Cardiac muscle cell (in vitro differentiated cells and primary cell): ENCODE measurements at places on chromosomes 2 and 18.

DNA sequence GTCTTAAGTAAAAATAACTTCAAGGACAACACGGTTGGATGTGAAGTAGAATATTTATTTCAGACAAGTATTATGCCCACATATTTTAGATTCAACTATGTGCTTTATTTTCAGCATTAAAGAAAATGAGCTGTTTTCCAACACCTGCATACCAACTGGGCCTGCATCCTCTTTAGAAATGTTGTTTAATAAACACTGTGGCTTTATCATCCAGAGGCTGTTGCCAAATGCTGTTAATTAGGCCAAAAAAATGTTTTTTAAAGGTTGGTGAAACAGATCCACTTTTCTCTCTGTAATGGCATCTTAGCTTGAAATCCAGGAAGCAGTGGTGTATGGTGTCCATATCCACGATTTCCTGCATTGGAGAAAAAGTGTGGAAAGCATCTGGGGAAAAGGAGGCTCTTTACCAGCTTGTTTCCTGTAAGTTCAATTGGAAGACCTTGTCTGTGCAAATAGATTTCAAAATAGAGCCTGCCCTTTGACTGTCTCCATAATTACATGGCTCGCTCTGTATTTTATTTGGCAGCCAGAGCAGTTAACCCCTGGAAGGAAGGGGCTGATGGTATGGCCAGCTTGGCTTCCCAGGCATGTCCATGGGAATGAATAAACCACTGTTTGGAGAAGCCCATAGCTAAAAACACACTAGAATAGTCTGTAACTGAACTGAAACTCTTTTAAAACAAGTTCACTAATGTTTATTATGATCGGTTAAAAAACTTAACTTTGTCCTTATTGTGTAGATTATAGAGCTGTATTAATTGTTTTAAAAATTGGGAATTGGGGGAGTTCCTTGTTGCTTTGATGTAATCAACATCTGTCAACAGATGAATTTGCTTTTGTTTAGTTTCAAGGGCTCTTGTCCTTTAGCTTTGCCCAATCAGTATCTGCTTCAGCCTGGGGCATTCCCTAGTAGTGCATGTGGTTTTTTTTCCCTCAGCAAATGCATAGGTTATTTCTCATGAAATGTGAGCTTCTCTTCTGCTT is 33.0 kb upstream of the DLX1 start:
- H3K4me1 ChIP-seq: peaks cover 6% of the 10 kb centered on the region
- H3K36me3 ChIP-seq: no peaks in the 10 kb centered on the region

DNA sequence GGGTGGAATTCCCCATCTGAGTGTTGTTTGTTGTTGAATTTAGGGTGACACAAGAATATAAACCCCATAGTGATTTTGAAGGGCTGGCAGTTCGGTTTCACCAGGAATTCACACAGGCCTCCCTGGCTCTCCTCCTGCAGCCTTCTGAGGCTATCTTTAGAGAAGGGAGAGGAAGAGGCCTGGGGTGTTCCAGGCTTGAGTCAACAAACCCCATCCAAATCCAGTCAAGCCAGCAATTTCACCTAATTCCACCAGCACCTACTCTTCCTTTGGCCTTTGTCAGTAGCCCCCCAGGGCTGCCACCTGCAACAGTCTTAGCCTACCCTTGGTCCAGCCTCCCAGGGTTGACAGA is 32.0 kb downstream of the MARCHF4 start:
- H3K4me3 ChIP-seq: no peak overlapping the region
- H3K4me1 ChIP-seq: peaks cover 10% of the 10 kb centered on the region
- no peak for DNase-seq
- no peak overlapping the region for H3K27ac ChIP-seq
- no peaks in the 10 kb centered on the region for H3K36me3 ChIP-seq

DNA sequence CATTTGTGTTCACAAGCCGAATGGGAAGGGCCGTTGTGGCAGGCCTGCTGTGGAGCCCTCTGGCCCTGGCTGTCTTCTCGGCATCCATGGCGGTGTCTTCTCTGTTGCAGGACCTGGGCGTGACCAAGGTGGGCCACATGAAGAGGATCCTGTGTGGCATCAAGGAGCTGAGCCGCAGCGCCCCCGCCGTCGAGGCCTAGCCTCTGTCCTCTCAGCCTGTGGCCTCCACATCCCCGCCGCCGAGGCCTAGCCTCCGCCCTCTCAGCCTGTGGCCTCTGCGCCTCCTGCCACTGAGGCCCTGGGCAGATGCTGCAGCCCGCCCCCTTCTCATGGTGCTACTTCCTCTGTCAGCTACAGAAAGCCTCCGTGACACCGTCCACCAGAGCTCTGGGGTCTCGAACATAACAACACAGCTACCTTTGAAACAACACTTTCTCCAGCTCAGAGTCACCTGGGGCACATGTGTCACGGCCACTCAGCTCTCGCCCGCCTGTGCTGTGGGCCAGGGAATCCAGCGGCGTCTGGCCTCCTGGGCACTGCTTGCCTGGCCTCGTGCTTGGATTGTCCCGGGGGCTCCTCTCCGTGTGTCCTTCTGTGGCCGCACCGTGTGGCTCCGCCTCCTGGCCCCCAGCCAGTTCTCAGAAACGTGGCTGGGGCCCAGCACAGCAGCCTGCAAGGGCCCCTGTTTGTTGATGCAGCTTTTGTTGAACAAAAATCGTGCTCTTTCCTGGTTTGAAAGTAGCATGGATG is 97.1 kb downstream of the USP40 start:
- H3K4me3 ChIP-seq: no peak overlapping the region
- H3K36me3 ChIP-seq: peaks cover 4% of the 10 kb centered on the region
- H3K27ac ChIP-seq: no peak overlapping the region
- H3K27me3 ChIP-seq: no peaks in the 10 kb centered on the region
- no peak for DNase-seq
- H3K4me1 ChIP-seq: no peaks in the 10 kb centered on the region

DNA sequence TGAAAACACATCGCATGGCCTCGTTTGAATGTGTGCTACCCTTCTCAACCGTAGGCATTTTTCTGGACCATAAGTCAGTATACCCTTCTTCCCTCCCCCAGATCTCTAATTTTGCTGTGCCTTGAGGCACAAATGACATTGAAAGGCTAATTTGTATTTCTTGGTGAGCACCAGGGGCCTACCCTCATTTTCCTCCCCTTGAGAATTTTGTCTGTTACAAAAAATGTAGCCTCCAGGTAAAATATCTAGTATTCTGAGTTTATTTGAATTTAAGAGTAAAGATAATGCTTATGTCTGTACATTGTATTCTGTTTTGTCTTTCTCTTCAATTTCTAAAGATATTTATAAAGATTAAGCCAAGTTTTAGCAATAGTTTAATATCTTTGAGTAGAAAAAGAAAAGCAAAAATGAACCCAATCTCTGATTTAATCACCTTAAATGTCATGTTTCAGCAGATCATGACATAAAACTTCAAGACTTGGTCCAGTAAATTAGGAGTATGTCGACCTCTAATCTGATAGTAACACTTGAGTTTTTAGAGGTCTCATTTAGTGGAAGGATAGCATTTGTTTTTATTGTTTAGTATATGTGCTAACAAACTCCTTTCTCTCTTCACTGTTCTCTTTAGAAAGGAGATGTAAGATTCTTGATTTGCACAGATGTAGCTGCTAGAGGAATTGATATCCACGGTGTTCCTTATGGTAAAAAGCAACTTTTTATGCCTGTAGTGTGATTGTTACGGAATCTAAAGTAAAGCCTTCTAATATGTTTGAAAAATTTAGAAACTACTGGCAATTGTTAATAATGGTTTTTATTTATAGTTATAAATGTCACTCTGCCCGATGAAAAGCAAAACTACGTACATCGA is 36.4 kb downstream of the DDX1 start:
- H3K27ac ChIP-seq: no peak overlapping the region
- H3K27me3 ChIP-seq: no peaks in the 10 kb centered on the region
- H3K4me1 ChIP-seq: peaks cover 2% of the 10 kb centered on the region
- no peak for DNase-seq
- peaks cover 66% of the 10 kb centered on the region for H3K36me3 ChIP-seq
- no peak overlapping the region for H3K4me3 ChIP-seq

DNA sequence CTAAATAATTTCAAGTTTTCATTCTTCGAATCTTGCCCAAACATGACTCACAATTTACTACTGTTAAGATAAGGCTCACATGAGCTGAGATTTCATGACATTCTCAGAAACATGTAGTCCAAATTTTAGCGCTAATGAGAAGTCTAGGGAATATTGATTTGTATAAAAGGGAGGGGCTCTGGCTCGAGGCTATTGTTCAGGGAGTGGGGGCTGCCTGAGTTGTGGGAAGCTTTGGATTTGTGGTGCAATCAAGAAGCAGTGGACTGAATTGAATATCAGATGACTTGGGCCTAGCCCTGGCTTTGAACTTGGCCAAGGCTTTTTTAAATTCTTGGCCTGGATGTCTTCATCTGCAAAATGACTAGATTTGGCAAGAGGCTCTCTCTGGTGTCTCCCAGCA is 674.9 kb upstream of the FANCL start:
- H3K27me3 ChIP-seq: no peaks in the 10 kb centered on the region
- H3K4me3 ChIP-seq: no peak overlapping the region
- no peaks in the 10 kb centered on the region for H3K4me1 ChIP-seq
- H3K36me3 ChIP-seq: no peaks in the 10 kb centered on the region
- no peak for DNase-seq

- no peak for DNase-seq
- H3K36me3 ChIP-seq: peaks cover 13% of the 10 kb centered on the region
- H3K4me3 ChIP-seq: no peak overlapping the region
- H3K27ac ChIP-seq: no peak overlapping the region
- H3K27me3 ChIP-seq: no peaks in the 10 kb centered on the region
These were observed 11.4 kb upstream of the CNDP1 start for GRCh38 chr18:74522635-74523548.

GRCh38 chr2:230589497-230590015 is 123.1 kb upstream of the CAB39 start:
- no peaks in the 10 kb centered on the region for H3K27me3 ChIP-seq
- no peak overlapping the region for H3K4me3 ChIP-seq

DNA sequence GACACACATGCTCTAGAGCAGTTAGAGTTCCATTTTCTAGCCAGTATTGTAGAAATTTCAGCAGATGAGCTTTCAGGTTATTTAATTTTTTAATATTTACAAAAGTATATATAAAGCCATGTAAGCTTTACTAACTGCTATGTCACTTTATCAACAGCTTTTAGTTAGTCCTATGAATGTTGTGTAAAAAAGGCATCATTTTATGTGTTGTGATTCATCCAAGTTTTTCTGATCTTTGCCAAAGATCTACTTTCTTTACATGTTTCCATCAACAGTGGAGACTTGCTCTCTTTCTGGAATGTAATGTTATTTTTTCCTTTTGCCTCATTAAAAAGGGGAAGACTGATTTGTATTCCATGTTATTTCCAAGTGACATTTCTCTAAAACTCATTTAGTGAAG is 125.2 kb upstream of the TFPI start:
- H3K27me3 ChIP-seq: no peaks in the 10 kb centered on the region
- H3K4me3 ChIP-seq: no peak overlapping the region
- no peak for DNase-seq
- H3K27ac ChIP-seq: no peak overlapping the region
- no peaks in the 10 kb centered on the region for H3K4me1 ChIP-seq

GRCh38 chr2:190720691-190721090 is 71.8 kb downstream of the NAB1 start:
- H3K36me3 ChIP-seq: no peaks in the 10 kb centered on the region
- H3K4me3 ChIP-seq: no peak overlapping the region
- no peak for DNase-seq
- no peaks in the 10 kb centered on the region for H3K27me3 ChIP-seq

DNA sequence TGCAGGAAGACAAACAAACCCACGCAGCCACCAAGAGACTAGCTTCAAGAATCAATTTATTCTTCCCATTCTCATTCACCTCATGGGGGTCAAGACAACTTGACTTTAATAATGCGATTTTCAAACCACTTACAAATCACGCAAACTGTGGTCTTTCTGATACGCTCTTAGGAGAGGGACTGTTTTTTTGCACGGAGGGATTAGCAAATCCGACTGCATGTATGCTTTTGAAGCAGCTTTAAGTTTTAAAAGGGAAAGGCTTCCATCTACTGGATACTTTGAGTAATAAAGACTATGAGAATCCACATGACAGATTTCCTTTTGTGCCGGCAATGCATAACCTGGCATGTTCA is 322.9 kb upstream of the KCNJ3 start:
- DNase-seq: peak; percentile 72
- H3K4me1 ChIP-seq: no peaks in the 10 kb centered on the region
- no peaks in the 10 kb centered on the region for H3K36me3 ChIP-seq
- no peak overlapping the region for H3K4me3 ChIP-seq
- no peaks in the 10 kb centered on the region for H3K27me3 ChIP-seq
- no peak overlapping the region for H3K27ac ChIP-seq

DNA sequence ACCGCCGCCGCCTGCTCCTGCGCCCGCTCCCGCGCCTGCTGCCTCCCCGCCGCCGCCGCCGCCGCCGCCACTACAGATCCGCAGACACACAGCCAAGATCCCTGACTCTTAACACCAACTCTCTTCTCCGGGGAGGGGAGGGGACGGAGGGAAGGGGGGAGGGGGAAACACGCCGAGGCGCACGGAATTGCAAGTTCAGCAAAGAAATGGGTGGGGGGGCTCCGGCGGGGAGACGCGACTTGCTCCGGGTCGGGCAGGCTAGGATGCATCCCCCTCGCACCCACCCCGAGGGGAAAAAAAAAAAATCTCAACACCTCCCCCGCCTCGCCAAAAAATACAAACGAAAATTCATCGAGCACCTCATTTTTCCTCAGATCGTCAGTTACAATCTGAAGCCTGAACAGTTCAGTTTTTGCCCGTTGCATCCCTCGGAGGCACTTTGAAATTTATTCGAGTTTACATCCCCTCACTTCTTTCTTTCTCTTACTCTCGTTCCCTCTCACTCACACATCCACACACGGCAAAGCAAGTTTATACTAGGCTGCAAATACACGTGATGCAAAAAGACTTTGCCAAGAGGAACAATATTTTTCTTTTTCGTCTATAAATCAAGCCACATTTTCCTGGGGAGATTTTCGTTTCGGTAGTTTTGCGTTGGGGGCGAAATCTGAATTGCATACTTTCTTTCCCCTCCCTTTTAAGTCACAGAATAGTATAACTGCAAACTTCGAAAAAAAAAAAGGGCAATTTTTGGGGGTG is at the start of gene TCF4:
Gene TCF4 (minus strand): TSS at position 82 of the 759 bp plus-strand sequence. CDS start 1,076 bp downstream, outside the sequence.
- H3K4me3 ChIP-seq: peak within 1 kb of the TSS; percentile 96
- peak; percentile 86 for DNase-seq
- H3K27ac ChIP-seq: peak within 1 kb of the TSS; percentile 13
- no peaks in the 10 kb centered on the region for H3K27me3 ChIP-seq
- H3K4me1 ChIP-seq: peaks cover 11% of the 10 kb centered on the region

DNA sequence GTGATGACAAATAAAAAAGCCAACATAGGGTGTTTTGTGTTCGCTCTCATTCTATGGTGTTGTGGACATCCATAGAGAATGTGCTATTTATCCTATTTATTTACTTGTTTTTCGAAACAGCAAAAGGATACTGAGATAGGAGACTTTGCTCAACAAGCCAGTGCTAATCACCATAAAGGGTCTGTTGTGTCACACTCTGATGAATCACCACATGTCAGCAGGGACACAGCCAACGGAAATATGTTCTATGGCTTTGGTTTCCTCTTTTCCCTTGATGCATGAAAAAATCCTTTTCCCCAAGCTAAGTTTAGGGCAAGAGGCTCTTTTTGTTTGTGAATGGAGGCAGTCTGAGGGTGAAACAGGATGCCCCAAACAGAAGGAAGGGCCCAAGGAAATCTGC is 154.3 kb downstream of the RNF152 start:
- no peaks in the 10 kb centered on the region for H3K27me3 ChIP-seq
- peaks cover 5% of the 10 kb centered on the region for H3K4me1 ChIP-seq
- H3K4me3 ChIP-seq: no peak overlapping the region
- no peaks in the 10 kb centered on the region for H3K36me3 ChIP-seq
